ENCODE measurements at places on chromosomes 1 and 21.

DNA sequence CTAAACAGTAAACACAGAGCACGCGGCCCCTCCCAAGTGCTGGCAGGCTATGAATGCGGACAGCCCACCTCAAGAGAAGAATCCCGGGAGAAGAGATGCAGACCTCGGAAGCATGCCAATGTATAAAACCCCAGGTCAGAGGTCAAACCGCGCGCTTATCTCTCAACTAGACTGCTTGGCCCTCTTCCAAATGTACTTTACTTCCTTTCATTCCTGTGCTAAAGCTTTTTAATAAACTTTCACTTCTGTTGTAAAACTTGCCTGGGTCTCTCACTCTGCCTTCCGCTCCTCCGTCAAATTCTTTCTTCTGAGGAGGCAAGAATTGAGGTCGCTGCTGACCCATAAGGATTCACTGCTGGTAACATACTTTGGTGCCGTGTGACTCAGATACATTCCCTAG, 216.0 kb downstream of the S1PR1 start:
- DNase-seq: no peak

DNA sequence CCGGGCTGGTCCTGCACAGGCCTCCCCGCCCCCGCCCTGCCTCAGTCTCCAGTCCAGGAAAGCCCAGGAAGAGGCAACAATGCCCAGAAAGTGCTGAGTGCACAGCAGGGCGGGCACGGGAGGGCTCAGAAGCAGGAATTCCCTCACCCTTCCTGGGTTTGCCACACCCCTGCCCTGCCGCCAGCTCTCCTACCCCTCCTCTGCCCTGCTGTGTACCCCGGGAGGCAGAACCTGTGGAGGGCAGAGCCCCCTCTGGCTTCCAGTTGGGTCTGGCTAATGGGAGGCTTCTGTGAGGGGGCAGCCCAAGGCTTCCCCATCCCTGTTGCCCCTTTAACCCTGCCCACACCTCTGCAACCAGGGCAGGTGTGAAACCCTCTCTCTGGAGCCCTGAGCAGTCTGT, 47.5 kb upstream of the CSF3R start:
- no peak for DNase-seq

DNA sequence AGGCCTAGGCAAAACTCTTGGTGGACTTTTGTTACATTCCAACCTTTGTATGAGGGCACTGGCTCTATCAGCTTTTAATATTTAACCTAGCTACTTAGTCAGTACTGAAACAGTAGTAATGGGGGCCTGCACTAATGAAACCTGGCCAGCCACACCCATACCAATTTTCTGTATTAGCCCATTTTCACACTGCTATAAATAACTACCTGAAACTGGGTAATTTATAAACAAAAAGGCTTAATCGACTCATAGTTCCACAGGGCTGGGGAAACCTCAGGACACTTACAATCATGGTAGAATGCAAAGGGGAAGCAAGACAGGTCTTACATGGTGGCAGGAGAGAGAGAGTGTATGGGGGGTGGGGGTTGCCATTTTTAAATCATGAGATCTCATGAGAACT, 245.7 kb upstream of the RGS18 start:
- no peak for DNase-seq

DNA sequence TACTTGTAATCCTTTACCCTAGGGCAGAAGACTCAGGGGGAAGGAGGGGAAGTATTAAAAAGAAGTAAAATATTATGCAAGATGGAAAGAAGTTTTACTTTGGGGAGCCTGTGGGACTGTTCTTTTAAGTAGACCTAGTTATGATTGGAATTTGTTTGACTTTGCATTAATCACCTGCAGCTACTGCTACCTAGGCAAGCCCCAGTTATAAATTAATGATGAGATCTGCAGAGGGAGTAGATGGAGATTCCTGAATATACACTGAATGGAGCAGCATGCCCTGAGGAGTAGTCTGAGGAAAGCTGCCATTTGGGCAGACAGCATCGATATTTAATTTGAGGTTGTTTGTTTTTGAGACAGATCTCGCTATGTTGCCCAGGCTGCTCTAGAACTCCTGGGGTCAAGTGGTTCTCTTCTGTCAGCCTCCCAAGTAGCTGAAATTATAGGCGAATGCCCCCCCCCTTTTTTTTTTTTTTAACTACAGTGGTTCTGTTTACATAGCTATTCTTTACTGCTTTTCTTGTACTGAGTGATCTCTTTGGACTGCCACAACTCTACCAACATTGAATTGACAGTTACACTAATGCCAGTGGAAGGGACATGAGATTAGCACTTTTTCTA, 81.4 kb upstream of the SERTAD4 start:
- no peak for DNase-seq
